ENCODE measurements at places on chromosomes 2 and 18. TPM values are rescaled to one million over a fixed set of nuclear protein-coding genes. Genes with fewer than 3 reads are reported as not detected.

Gene CNGA3
- polyA plus RNA-seq = 0.01 TPM

Gene SLC5A7
- polyA plus RNA-seq = not detected

Gene AGXT
- polyA plus RNA-seq = not detected

Gene TMEM163
- polyA plus RNA-seq = not detected

Gene COBLL1
- 11.1 TPM for polyA plus RNA-seq

Gene TRIM54
- polyA plus RNA-seq = not detected

Gene SERPINB10
- polyA plus RNA-seq = 5.8 TPM

Gene GKN2
- not detected for polyA plus RNA-seq

Gene FAM161A
- polyA plus RNA-seq = 2.1 TPM

Gene ABCG5
- not detected for polyA plus RNA-seq

Gene CSRNP3
- polyA plus RNA-seq = 0.61 TPM

Gene DCC
- polyA plus RNA-seq = not detected

Gene RABL2A
- 6.7 TPM for polyA plus RNA-seq

Gene KCNF1
- polyA plus RNA-seq = 0.08 TPM

Gene TSPYL6
- polyA plus RNA-seq = not detected

Gene DCDC2C
- not detected for polyA plus RNA-seq

Gene ANKRD30B
- not detected for polyA plus RNA-seq

Gene LYG2
- polyA plus RNA-seq = 0.24 TPM

Gene MDH1B
- 0.91 TPM for polyA plus RNA-seq

Gene CDCA7
- polyA plus RNA-seq = 30.1 TPM

Gene HOXD11
- not detected for polyA plus RNA-seq

Gene FSHR
- polyA plus RNA-seq = not detected

Gene GATA6
- polyA plus RNA-seq = 0.28 TPM

Gene CHRNA1
- not detected for polyA plus RNA-seq

Gene GALR1
- polyA plus RNA-seq = not detected

Gene FRZB
- polyA plus RNA-seq = not detected

Gene CNRIP1
- polyA plus RNA-seq = not detected

Gene CRYGD
- not detected for polyA plus RNA-seq

Gene PSTPIP2
- 15.4 TPM for polyA plus RNA-seq

Gene FZD7
- polyA plus RNA-seq = 2.4 TPM

Gene ST8SIA5
- polyA plus RNA-seq = 0.10 TPM

Gene LINC00305
- not detected for polyA plus RNA-seq

Gene ABI2
- 9.0 TPM for polyA plus RNA-seq

Gene KDM3A
- polyA plus RNA-seq = 32.9 TPM

Gene CCDC148
- polyA plus RNA-seq = 0.13 TPM

Gene RTTN
- polyA plus RNA-seq = 49.8 TPM

Gene CCDC74A
- 3.7 TPM for polyA plus RNA-seq

Gene AQP12A
- polyA plus RNA-seq = not detected

Gene TFPI
- 1.1 TPM for polyA plus RNA-seq

Gene SESTD1
- 15.8 TPM for polyA plus RNA-seq

Gene CABLES1
- 1.00 TPM for polyA plus RNA-seq

Gene MLPH
- 1.0 TPM for polyA plus RNA-seq

Gene B3GNT7
- polyA plus RNA-seq = not detected

Gene ANKRD36
- polyA plus RNA-seq = 5.2 TPM

Gene KHK
- polyA plus RNA-seq = 0.06 TPM

Gene NT5DC4
- polyA plus RNA-seq = 0.07 TPM

Gene ASIC4
- not detected for polyA plus RNA-seq

Measured in keratinocyte (primary cell).